Sciatic nerve (tissue), 2 donors: ENCODE measurements at places on chromosomes 7 and 10. TPM values are rescaled to one million over a fixed set of nuclear protein-coding genes. Genes with fewer than 3 reads are reported as not detected.

Gene MYH16
- total RNA-seq = not detected

Gene RET
- total RNA-seq = 0.80 TPM

DNA sequence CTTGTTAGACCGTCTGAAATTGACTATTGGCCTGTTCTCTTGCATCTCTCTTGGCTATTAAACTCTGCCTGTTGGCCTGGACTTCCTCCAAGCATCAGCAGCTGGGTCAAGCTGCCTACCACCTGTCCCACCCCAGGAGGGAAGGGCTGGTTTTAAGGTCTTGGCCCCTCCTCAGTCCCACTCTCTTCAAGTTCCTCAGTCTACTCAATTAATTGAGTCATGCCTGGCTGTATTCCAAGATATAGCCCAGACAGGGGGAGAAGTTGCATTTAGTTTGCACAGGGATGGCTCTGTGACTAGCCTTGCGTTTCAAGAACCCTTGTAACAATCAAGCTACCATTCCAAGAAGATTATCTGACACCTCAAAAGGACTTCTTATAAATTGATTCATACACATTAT, 113.8 kb upstream of the GLI3 start:
- no peak for DNase-seq

- DNase-seq = no peak
Observed at GRCh38 chr10:9922126-9922870, 1095.4 kb upstream of the CELF2 start.

DNA sequence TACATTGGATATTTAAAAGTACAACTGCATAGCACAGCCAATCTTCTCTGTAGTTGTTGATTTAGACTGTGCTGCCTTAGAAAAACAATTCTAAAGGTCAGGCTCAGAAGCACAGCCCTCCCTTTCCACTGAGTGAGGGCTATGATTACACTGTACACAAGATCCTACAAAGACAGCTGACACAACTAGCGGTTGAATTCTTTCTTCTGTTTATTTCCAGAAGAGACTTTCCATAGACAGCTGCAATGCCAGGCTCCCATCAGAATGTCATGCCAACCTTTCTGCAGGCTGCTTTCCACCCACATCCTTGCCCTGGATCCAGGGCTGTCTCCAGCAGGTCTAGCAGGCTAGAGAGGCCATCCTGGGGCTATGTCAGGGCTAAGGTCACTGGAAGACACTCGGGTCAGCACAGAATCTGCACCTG, 39.3 kb downstream of the FAM13C start:
- no peak for DNase-seq

DNA sequence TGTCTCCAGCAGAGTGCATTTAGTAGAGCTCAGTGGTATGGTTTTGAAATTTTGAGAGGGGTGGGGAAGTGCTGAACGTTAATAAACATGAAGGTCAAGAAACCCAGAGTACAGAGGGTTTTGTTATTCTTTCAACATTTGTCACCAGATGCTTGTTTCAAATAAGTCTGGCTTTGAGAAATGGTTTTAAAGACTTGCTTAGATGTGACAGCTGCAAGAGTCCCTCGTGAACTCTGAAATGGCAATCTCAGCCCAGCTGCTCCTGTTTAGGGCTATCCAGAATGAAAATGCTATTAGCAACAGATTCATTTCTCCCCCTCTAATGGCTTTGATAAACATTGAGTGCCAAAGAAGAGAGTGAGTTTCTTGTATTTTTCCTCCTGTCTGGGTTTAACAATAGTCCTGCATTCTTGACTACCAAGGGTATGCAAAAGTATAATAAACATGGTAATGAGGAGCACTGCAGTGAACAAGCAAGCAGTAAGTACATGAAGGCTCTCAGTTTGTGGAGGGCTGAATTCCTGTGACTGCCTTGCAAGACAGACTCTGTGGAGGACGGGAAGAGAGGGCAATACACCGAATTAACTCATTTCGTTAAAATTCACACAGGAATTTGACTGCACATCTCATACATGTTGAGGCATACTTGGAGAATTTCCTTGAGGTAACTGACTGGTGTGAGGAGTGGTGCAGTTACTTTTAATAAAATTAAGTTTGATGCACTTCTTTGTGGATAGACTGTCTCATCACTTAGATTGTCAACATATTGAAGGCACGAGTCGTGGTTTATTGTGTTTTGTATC, 490.9 kb downstream of the REEP3 start:
- no peak for DNase-seq
